ENCODE measurements at places on chromosomes 6 and 20.

GRCh38 chr6:6816716-6817115 lies 228.2 kb downstream of the LY86 start:
- no peak for DNase-seq

- no peak for DNase-seq
Observed at GRCh38 chr6:1110941-1111349, 201.0 kb upstream of the FOXQ1 start.

DNA sequence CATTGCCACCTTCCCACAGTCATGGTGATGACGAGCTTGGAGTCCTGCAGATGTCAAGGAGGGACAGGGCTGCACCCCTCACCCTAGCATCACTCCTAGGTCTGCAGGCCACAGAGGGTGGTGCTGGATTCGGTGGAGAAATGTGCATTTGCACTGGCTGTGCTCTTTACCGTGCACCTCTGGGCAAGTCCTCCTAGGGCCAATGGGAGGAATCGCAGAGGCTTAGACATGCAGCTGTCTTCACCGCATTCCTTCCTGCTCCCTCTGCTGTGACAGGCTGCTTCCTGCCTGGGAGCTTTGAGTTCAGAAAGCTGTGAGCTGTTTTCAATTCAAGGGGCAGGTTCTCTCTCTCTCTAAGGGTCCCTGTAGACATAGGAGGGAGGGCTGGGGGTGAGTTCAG lies 85.1 kb downstream of the EDN3 start:
- no peak for DNase-seq

- peak; percentile 58 for DNase-seq
Observed at GRCh38 chr20:50919567-50919966, 11.7 kb downstream of the ADNP start.

DNA sequence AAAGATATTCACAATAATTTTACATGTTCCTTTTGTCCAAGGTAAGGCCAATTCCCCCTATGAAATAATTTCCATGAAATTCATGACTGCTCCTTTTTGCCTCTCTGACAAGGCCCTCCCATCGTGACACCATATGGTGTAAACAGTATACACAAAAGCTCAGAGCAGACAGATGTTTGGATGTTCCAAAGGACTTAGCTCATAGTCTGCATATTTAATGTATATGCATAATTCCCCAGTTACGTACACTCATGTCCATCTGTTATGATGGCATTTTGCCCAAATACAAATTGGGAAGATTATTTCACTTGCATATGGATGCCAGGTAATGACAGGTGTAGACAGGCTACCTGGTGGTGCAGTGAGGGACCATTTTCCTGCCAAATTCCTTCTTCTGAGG lies 376.5 kb downstream of the KHDRBS2 start:
- DNase-seq: no peak

DNA sequence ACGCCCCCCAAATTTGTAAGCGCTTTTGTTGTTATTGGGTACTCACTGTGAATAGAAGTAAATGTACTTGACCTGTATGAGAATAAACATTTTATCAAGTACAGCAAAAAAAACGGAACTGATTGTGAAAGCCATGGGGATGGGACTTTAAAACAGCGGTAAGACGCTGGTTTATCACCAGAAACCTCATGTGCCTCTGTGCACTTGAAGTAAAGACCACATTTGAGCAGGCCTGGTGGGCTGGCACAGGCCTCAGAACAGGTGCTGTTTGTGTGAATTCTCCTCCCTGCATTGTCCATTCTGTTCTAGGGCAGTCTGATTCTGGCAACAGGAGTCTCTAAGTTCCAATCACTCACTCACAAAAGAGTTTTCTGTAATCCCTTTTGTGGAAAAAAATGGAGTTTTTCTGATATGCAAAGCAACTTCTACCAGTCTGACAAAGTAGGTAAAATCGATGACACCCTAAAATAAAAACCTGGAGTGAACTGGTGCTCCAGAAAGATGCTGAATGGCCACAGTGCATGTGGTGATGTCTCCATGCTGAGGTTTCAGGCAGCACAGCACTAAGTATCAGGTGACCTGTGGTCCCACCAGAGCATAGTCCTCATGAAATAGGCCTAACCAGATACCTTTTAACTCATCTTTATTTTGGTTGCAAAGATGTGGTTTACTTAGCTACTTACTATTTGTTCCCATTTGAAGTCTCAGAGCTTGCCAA lies 53.9 kb downstream of the STX7 start:
- no peak for DNase-seq

GRCh38 chr6:13098793-13099570 lies 229.4 kb downstream of the TBC1D7 start:
- DNase-seq: no peak

DNA sequence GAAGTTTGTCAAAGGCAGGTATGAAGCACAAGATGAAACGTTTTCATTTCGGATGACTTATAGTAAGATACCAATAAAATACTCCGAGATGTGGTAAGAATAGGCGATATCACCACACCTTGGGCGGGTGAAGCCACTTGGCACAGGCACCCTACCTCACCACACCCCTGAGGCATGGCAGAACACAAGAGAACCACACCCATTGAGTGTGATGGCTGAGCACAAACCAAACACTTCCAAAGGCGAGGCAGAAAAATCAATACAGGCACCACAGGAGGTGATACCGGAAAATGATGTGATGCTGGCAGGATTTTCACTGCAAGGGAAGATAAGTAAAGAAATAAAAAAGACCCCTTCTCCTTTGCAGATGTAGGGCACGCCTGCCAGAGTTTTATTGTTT lies 332.9 kb upstream of the PRDM1 start:
- DNase-seq: no peak

DNA sequence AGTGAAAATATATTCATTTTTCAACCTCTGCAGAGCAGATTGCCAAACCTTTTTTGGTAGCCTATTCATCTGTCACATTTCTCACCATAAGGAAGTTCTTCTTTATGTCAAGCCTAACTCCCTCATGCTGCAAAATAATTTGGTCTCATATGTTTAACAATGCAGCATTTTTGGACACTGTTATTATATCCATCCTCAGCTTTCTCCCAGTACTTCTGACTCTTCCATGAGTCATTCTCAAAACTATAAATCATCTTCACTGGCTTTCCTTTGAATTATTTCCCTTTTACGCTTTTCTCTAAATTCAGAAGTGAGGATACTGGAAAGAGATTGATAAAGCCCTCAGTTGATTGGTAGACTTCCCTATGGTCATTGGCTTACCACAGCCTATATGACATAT lies 192.2 kb downstream of the TPBG start:
- no peak for DNase-seq

- no peak for DNase-seq
Observed at GRCh38 chr6:42818878-42819277, 37.0 kb downstream of the BICRAL start.

DNA sequence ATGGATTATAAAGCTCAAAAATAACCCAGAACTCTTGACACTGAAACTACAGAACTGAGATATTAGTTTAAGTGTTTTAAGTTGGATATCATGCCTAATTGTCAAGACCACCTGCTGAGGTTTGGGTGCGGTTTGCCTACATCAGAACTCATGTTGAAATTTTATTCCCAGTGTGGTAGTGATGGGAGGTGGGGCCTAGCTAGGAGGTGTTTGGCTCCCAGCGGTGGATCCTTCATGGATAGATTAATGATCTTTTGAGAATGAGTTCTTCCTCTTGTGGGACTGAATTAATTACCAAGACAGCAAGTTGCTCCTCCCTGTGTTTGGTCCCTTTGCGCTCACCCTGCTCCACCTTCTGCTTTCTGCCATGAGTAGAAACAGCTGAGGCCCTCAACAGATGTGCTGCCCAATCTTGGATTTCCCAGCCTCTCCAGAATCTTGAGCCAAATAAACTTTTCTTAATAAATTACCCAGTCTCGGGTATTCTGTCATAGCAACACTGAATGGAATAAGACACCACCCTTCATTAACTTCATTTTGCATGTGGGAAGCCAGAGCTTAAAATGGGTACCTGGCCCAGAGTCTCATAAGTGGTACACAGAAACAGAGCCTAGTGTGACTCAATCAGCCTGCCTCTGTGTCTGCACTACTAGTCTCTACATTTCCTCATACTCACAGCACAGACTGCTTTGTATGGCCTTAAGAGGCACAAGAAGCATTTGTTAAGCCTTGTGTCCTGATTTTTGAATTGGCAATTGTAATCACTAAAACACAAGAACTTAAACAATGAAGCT lies 158.4 kb downstream of the IBTK start:
- DNase-seq: no peak

DNA sequence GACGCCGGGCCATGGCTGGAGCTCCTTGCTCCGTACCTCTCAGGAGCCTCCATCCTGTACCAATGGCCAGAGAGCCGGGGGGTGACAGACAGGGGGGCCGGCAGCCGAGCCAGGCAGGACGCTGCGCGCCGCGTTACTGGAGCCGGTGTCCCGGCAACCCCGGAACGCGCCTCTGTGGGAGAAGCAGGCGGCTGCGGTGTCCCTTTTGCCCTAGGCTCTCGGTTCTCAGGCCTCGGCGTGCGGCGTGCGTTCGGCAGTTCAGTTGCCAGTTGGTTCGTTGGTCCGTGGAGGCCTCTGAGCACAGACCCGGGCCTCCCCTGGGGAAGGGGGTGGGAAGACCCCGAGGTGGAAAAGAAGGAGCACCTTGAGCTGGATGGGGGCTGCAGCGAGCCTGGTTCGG lies at the start of gene SPATS1:
TSS of gene SPATS1 (plus strand) at position 162 of the 400 bp plus-strand sequence. CDS start 446 bp downstream, outside the sequence.
- DNase-seq: no peak

DNA sequence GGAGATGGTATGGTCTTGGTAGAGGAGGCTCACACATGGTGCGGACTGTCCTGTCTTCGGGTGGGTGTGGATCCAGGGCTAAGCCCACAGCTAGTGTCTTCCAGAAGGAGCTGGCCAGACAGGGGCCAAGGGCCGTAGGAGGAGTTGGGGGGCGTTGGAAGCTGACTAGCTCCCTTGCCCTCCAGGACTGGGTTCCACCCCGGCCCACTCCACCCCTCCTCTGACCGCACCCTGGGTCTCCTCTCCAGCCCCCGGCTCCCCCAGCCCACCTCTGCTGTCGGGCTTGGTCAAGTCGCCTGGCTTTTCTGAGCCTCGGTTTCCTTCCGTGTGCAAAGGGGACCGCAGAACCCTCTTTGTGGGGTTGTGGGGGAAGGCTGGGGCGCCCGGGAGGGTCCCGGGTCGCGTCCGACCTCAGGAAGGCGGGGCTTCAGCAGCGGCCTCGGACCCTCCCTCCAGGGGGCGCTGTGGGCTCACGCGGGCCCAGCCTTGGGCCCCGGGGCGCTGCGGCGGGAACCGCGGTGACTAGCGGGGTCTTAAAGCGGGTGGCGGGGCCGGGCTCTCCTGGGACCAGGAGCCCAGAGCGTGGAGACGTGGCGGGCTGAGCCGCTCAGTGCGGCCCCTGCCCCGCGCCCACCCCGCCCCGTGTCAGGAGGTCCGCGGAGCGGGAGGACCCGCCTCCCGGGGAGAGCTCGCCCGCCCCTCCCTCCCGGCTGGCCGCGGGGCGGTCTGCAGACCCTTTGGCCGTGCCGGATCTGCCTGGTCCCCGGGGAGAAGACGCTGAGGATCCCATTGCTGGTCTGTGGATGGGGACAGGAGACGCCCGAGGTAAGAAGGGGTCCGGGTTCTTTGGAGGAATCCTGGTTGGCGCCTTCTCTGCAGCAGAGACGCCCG lies 5.4 kb downstream of the NPBWR2 start:
- DNase-seq: no peak

DNA sequence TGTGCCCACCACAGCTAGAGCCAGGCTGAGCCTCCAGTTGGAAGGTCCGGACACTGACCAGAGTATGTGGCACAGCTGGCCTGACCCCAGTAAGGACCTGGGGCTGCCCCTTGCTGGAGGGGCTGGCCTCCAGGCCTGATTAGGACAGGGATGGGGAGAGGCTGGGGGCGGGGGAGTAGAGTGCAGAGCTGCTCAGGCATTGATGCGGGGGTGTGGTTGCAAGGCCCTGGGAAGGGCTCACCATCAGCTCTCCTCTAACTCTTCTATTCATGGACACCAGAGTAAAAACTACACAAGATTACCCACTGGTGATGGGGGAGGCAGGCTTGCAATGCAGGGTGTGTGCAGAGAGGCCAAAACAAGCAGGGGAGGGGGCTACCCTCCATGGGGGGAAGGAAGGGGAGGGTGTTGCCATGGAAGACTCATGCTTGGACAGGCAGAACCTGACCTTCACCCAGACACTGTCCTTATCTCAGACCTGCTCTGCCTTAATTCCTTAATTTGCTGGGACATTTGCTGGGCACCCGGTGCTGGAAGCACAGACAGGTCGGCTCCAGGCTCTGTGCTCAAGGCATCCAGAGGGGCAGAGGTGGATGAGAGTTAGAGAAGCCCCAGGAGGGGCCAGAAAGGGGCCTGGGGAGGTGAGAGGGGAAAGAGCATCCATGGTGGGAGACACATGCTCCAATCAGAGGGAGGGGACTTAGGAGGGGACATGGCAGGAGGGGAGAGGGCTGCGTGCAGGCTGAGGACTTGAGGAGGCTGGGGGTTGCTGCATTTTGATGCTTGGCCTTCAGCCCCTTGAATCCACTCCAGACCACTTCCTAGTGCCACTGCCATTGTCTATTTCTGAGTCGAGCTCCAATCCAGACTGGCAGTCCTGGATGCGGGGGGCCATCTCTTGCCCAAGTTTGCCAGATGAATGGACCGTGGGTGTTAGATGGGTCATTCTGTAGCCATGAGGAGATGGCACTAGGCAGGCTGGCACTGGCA lies 7.6 kb upstream of the EMILIN3 start:
- no peak for DNase-seq

GRCh38 chr20:362271-363254 lies 15.7 kb downstream of the NRSN2 start:
- peak; percentile 85 for DNase-seq

- DNase-seq: peak; percentile 98
Observed at GRCh38 chr20:44805979-44806620, 4.2 kb downstream of the RIMS4 start.

DNA sequence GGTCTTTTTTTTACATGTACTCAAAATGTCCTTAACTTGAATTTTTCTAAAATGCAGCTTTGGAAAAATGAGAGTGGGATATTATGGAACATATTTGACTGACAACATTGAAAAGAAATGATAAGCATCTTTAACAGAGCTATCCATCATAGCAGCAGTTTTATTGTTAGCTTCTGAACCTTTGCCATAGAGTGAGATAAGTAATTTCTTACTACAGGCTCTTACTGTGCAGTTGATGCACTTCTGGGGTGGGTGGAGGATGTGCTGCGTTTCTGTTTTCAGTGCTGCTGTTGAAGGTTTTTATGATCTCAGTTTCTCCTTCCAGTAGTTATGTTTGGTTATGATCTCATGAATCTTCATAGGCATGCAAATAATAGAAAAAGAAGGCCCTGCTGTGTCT lies 267.0 kb downstream of the TMEM242 start:
- no peak for DNase-seq

DNA sequence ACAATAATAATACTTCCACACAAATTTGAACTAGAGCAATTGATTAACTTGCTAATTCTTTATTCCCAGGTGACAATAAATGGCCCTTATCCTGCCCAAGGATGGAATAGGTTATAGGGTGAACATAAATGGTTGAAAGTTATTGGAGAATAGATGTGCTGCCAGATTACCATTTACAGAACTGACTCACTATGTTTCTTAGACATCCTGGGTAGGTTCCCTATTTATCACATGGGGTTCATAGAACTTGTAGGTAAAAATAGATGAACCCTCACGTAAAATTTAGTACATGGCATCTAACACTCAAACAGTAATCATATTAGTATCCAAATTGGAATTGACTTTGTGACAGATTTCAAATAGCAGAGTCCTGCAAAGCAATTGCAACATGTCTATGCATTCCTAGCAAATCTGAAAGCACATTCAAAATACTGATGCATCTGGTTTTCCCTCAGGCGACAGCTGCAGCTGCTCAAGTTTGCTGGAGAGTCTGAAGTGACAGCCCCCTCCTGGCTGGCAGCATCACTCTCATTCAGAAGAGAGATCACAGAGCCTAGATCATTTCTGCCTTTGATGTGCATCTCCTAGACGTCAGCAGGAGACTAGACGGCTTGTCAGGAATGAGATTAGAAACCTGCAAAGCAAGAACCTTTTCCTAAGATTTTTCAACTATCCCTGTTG lies 80.2 kb upstream of the RNF217 start:
- no peak for DNase-seq

All from fibroblast of the conjunctiva (primary cell).